Hepatocyte (in vitro differentiated cells): ENCODE measurements at places on chromosomes 11 and 22. TPM values are rescaled to one million over a fixed set of nuclear protein-coding genes. Genes with fewer than 3 reads are reported as not detected.

The MCHR1 gene
- total RNA-seq: 0.50 and 1.1 TPM in 2 replicates

The SHANK2 gene
- total RNA-seq: 11.9 and 17.3 TPM in 2 replicates

The PATE2 gene
- not detected in 2 replicates for total RNA-seq

The TTC28 gene
- 30.4 and 45.7 TPM in 2 replicates for total RNA-seq

The BATF2 gene
- 0.68 and 1.9 TPM in 2 replicates for total RNA-seq

The LRRN4CL gene
- total RNA-seq: 0.40 and 1.1 TPM in 2 replicates

The SERPING1 gene
- 123 and 129 TPM in 2 replicates for total RNA-seq

The CRYBA4 gene
- total RNA-seq: not detected in 2 replicates

The OR5P2 gene
- total RNA-seq: 0.20 TPM in 1 of 2 replicates, not detected in the other

GRCh38 chr22:50739279-50739691 lies 1.3 kb downstream of the ACR start:
- H3K4me3 ChIP-seq: no peak overlapping the region
- H3K36me3 ChIP-seq: no peaks in the 10 kb centered on the region
- DNase-seq: no peak
- no peaks in the 10 kb centered on the region for H3K4me1 ChIP-seq
- no peak overlapping the region for H3K27ac ChIP-seq

DNA sequence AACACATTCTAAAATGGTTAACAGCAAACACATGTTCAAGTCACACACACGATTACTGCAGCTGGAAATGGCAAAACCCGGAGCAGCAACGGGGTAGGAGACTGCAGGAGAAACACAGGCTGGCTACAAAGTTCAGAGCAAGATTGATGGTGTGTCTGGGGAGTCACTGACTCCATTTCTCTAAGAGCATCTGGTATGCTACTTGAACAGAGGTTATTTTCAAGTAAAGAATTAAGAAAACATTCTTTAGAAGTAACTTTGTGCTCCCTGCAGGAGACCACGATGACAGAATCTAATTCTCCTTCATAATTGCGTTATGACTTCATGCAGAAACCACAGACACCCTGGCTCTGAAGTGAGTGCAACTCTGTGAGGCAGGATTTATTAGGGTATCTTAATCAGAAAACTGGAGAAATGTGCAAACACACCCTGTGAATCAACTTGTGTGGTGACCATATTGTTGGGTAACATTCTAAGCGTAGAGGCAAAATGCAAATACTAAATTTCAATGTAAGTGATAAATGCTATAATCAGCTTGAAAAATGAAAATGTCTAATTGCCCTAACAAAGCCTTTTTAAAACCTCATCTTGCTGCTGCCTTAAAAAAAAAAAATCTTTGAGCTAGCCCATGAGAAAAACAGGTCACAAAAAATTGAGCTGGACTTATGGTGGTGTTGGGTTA lies 303.0 kb downstream of the CADM1 start:
- H3K4me1 ChIP-seq: no peaks in the 10 kb centered on the region
- no peak for DNase-seq
- H3K27me3 ChIP-seq: no peaks in the 10 kb centered on the region
- no peak overlapping the region for H3K27ac ChIP-seq

GRCh38 chr11:61042537-61042936 lies 59.8 kb upstream of the CD5 start:
- no peak for DNase-seq
- H3K27me3 ChIP-seq: no peaks in the 10 kb centered on the region
- no peaks in the 10 kb centered on the region for H3K36me3 ChIP-seq

GRCh38 chr11:14309425-14310192 lies 49.4 kb downstream of the RRAS2 start:
- H3K4me3 ChIP-seq: no peak overlapping the region
- no peaks in the 10 kb centered on the region for H3K27me3 ChIP-seq
- no peaks in the 10 kb centered on the region for H3K36me3 ChIP-seq

DNA sequence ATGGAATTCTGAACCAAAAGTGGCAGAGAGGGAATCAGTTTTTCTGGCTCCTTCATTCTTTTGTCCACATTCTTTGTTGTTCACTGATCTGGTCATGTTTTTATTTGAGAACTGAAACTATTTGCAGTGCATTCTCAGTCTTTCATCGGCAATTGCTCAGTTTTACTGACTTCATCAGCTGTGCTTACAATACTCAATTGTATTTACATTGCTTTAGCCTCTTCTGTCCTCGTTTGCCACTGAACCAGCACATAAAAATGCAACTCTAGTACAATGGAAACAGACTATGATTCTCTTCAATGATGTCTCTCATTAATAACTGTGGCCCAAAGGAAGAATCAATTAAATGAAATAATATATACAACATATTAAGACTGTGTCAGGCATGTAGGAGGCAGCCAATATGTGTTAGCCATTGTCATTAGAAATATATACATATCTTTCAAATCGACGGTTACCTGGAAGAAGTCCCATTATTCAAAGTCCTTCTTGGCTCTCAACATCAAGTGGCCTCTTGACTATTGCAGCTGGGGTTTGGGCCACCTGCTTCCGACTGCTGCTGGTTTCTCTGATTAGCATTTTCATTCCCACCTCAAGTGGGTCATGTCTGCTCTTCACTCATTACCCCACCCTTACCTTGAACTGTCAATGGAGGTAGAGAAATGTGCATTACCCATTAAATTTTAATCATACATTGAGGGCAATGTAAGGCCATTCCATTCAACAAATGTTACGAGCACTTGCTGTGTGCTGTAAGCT lies 600.1 kb downstream of the INSC start:
- DNase-seq: no peak
- H3K36me3 ChIP-seq: no peaks in the 10 kb centered on the region
- H3K27ac ChIP-seq: no peak overlapping the region
- no peak overlapping the region for H3K4me3 ChIP-seq
- H3K4me1 ChIP-seq: peaks cover 15% of the 10 kb centered on the region

- H3K4me3 ChIP-seq: no peak overlapping the region
- H3K36me3 ChIP-seq: no peaks in the 10 kb centered on the region
- H3K4me1 ChIP-seq: no peaks in the 10 kb centered on the region
- DNase-seq: no peak
- no peak overlapping the region for H3K27ac ChIP-seq
- peaks cover 40% of the 10 kb centered on the region for H3K27me3 ChIP-seq
These were observed 1.8 kb downstream of the GALR3 start for GRCh38 chr22:37824674-37825641.

- H3K36me3 ChIP-seq: no peaks in the 10 kb centered on the region
- H3K27me3 ChIP-seq: no peaks in the 10 kb centered on the region
- no peaks in the 10 kb centered on the region for H3K4me1 ChIP-seq
- no peak for DNase-seq
These were observed 417.0 kb upstream of the NARS2 start for GRCh38 chr11:78991681-78992080.

DNA sequence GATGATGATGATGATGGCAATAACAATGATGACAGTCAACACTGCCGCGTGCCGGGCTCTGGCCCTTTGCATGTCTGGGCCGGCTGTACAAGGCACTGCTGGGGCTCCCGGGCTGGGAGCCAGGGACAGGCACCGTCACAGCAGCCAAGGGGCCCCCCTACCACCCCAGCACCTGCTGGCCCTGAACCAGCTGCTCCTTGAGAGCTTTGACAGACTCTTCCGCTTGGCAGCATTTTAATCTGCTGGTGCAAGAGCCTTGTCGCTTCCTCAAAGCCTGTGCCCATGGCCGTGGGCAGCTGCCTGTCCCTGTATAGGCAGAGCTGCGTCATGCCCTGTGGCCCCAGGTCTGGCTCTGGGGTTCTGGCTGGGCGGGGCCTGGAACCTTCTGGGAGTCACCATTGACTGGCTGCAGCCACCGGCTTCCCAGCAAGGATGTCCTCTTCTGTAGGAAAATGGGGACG lies 12.9 kb upstream of the MUC6 start:
- H3K27me3 ChIP-seq: peaks cover 4% of the 10 kb centered on the region
- no peak overlapping the region for H3K4me3 ChIP-seq
- no peak for DNase-seq
- no peaks in the 10 kb centered on the region for H3K36me3 ChIP-seq
- no peak overlapping the region for H3K27ac ChIP-seq

GRCh38 chr11:16791191-16791961 lies 52.9 kb downstream of the C11orf58 start:
- H3K4me1 ChIP-seq: peaks cover 9% of the 10 kb centered on the region
- no peak overlapping the region for H3K4me3 ChIP-seq
- peak overlapping the region; percentile 88 for H3K27ac ChIP-seq

DNA sequence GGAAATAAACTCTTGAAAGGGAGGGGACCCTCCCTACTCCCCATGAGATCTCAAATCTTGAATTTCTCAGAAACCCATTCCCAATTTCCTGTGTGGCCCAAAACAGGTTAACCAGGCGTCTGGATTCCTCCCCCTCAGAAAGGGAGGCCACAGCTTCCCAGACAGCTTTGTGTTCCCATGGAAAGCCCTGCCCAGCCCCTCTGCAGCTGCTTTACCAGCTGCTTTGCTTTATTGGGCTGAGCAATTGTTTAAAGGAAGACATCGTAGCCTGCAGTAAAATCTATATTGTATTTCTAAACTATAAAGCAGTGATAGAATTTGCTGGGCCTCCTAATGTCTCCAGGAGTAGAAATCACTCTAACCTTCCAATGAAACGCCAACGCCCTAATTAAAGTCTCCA lies 97.4 kb downstream of the CHST1 start:
- peaks cover 23% of the 10 kb centered on the region for H3K27me3 ChIP-seq
- no peaks in the 10 kb centered on the region for H3K4me1 ChIP-seq
- no peak overlapping the region for H3K4me3 ChIP-seq
- no peaks in the 10 kb centered on the region for H3K36me3 ChIP-seq
- H3K27ac ChIP-seq: peak overlapping the region; percentile 40
- DNase-seq: peak; percentile 28

DNA sequence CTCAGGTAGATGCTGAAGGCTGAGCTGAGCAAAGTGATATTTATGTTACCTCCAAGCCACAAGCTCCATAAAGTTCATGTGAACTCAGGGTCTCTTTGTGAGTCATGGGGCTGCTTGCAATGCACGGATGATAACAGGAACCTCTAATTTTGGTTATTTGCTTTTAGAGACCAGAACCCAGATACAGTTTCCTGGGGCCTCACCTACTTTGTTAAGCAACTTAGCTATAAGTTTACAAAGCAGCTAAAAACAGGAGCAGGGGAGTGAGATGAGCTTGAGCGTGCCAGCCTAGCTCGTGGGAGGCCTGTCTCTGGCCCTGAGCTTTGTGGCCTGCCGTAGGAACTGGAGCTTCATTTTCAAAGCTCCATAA lies 29.2 kb downstream of the SREBF2 start:
- H3K4me1 ChIP-seq: peaks cover 27% of the 10 kb centered on the region
- no peak overlapping the region for H3K4me3 ChIP-seq
- peak; percentile 61 for DNase-seq
- H3K27ac ChIP-seq: peak overlapping the region; percentile 92
- no peaks in the 10 kb centered on the region for H3K27me3 ChIP-seq

GRCh38 chr11:131626788-131627187 lies 256.4 kb downstream of the NTM start:
- H3K27me3 ChIP-seq: no peaks in the 10 kb centered on the region
- H3K4me3 ChIP-seq: no peak overlapping the region
- no peak overlapping the region for H3K27ac ChIP-seq
- H3K36me3 ChIP-seq: no peaks in the 10 kb centered on the region

GRCh38 chr11:125513705-125514265 lies 17.7 kb upstream of the FEZ1 start:
- H3K27me3 ChIP-seq: no peaks in the 10 kb centered on the region
- no peak overlapping the region for H3K4me3 ChIP-seq
- DNase-seq: no peak
- peak overlapping the region; percentile 42 for H3K27ac ChIP-seq

GRCh38 chr11:125933030-125933813 lies 12.6 kb upstream of the VSIG10L2 start:
- DNase-seq: no peak
- H3K4me3 ChIP-seq: no peak overlapping the region

DNA sequence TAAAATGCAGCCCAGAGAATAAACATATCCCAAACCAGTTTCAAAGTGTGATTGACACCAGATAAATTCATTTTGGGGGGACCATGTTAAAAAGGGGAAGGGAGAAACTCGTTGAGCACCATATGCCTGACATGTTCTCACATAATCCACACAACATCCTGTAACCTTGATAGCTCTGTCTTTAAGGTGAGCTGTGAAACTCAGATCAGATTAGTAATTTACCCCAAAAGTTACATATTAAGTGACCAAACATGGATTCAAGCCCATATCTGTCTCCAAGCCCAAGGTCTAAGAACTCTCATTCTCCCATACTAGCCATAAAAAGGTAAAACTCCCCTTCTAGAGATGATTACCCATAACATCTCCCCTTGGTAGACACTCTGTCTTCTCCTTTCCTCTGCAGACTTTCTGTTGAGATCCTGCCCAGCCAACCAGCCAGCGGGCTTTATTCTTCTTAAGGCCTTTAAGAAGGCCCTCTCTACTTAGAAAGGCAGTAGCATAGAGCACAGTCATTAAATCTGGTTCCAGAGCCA lies 150.7 kb downstream of the CCDC34 start:
- H3K27me3 ChIP-seq: no peaks in the 10 kb centered on the region
- peak overlapping the region; percentile 82 for H3K27ac ChIP-seq
- H3K36me3 ChIP-seq: no peaks in the 10 kb centered on the region

DNA sequence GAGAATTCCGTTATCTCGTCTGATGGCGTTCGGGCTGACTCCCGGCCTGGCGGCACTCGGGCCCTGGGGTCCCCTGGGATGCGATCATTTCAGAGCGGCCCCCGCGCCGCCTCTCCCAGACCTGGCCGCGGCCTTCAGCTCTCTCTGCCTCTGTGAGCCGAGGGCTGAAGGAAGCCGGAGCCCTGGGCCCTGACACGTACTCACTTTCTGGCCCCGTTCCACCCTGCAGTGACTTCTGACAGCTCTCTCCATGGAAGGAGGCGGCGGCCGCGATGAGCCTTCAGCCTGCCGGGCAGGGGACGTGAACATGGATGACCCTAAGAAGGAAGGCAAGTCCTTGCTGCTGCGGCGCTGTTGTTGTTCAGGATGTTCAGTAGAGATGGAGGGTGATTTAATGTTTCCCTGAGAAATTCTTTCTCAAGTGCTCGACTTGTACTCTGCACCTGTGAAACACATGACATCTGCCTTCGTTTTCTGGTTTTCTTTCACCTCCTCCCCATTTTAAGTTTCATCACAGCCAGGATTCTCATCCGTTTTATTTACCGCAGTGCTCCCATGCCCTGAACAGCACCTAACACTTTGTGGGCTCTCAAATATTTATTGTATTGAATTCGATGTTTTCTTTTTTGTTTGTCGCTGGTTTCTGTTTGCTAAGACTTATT lies 612 bp downstream of the GTSE1 start:
- peaks cover 8% of the 10 kb centered on the region for H3K4me1 ChIP-seq
- H3K4me3 ChIP-seq: peak overlapping the region; percentile 38
- H3K27me3 ChIP-seq: no peaks in the 10 kb centered on the region
- peak; percentile 47 for DNase-seq
- no peaks in the 10 kb centered on the region for H3K36me3 ChIP-seq
- H3K27ac ChIP-seq: no peak overlapping the region

GRCh38 chr11:117005758-117006157 lies 92.5 kb downstream of the SIK3 start:
- no peak for DNase-seq
- no peaks in the 10 kb centered on the region for H3K4me1 ChIP-seq
- no peak overlapping the region for H3K27ac ChIP-seq
- no peaks in the 10 kb centered on the region for H3K36me3 ChIP-seq
- H3K4me3 ChIP-seq: no peak overlapping the region
